ENCODE measurements at places on chromosomes 11 and 22.

DNA sequence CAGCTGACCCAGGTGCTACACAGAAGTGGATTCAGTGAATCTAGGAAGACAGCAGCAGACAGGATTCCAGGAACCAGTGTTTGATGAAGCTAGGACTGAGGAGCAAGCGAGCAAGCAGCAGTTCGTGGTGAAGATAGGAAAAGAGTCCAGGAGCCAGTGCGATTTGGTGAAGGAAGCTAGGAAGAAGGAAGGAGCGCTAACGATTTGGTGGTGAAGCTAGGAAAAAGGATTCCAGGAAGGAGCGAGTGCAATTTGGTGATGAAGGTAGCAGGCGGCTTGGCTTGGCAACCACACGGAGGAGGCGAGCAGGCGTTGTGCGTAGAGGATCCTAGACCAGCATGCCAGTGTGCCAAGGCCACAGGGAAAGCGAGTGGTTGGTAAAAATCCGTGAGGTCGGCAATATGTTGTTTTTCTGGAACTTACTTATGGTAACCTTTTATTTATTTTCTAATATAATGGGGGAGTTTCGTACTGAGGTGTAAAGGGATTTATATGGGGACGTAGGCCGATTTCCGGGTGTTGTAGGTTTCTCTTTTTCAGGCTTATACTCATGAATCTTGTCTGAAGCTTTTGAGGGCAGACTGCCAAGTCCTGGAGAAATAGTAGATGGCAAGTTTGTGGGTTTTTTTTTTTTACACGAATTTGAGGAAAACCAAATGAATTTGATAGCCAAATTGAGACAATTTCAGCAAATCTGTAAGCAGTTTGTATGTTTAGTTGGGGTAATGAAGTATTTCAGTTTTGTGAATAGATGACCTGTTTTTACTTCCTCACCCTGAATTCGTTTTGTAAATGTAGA, 1.7 kb downstream of the MALAT1 start:
- peak; percentile 46 for DNase-seq

GRCh38 chr11:96085319-96085930, 161.5 kb upstream of the MTMR2 start:
- no peak for DNase-seq

DNA sequence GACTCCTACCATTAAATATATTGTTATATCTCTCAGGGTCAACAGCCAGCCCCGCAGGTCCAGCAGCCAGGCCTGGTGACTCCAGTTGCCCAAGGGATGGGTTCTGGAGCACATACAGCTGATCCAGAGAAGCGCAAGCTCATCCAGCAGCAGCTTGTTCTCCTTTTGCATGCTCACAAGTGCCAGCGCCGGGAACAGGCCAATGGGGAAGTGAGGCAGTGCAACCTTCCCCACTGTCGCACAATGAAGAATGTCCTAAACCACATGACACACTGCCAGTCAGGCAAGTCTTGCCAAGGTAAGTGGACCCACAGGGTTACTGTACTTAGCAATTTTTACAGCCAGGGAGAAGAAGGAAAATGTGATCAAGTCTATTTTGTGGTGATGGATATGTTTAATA, 35.1 kb downstream of the EP300 start:
- no peak for DNase-seq

- no peak for DNase-seq
Measured at GRCh38 chr11:89189776-89190175, 12.1 kb downstream of the TYR start.

- DNase-seq = no peak
Measured at GRCh38 chr22:26812731-26813130, 155.3 kb downstream of the MIAT start.

DNA sequence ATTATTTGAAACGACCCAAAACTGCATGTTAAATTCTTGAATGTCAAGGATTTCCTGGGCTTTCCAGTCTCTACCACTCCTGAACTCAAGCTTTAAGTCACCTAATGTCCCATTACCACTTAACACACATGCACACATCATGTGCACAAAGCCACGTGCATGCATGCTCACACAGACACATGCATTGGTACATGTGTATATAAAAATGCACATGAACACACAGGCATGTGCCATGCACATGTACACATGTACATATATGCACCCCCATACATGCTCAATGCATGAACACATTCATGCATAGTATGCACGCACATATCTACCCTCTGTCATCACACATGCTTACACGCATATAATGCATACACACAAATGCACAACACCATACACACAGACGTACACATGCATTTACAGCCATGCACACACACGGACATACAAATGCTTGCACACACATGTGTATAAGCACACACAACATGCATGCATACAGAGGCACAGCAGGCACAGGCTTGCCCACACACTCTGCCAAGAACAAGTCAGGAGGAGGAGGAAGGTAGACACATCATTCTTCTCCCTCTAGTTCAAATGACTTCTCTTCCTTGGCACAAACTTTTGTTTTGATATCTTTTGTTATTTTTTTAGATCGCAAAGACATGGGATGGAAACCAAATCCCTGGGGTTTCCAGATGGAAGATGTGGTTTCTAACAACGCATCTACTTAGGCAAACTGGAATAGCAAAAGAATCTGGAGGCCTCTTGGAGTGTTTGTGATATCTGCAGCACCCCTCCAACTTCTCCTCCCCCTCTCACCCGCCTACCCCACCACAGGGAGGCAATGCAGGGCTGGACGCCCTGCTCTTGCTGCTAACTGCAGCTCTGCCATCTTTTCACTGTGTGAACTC, 24.6 kb downstream of the RASD2 start:
- no peak for DNase-seq

DNA sequence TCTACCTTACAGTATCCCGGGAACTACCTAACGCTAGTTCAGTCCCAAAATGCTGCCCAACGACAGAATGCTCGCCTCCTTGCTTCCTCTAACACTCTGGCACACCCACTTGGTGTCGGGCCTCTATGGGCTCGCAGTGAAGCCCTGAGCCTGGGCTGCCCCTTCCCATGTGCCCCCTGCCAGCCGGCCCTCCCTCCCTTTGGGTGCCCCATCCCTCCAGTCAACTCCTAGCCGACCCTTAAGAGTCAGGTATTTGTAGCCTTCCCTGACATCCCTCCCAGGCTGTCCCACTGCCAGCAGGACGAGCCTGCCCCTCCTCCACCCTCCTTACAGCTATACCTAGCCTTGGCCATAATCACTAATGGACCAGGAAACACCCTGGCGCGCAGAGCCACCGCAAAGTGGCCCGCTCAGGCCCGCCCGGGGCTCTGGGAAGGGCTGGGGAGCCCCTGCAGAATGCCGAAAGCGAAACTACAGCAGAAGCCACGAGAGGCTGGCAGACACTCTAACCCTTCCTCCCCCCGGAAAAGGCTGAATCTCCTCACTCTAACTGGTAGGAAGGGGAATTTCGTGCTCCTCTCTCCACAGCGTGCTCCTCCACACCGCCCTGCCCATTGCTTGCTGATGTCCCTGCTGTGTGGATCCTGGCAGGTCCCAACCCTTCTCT, 8.2 kb downstream of the CBX7 start:
- peak; percentile 43 for DNase-seq

- DNase-seq = no peak
Measured at GRCh38 chr11:115905341-115906000, 401.3 kb upstream of the CADM1 start.

- DNase-seq = no peak
Measured at GRCh38 chr11:46265764-46266163, 11.7 kb upstream of the CREB3L1 start.

DNA sequence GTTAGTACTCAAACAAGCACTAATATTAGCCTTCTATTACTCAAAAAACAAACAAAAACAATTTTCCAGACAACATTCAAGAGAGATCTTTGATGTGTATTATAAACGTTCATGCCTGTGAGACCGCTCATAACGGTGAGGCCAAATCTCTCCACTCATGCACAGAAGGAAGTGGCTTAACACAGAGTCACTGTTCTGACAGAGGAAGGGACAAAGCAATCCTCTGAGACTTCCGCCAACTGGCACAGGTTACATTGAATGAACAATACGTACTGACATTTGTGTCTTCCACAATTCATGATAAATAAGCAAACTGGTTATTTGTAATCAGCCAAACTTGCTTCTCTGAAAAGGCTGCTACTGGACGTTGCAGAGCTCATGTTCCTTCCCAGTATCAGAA, 30.5 kb downstream of the CHKA start:
- peak; percentile 19 for DNase-seq

- DNase-seq = no peak
Measured at GRCh38 chr11:129530154-129530895, 154.7 kb downstream of the BARX2 start.

DNA sequence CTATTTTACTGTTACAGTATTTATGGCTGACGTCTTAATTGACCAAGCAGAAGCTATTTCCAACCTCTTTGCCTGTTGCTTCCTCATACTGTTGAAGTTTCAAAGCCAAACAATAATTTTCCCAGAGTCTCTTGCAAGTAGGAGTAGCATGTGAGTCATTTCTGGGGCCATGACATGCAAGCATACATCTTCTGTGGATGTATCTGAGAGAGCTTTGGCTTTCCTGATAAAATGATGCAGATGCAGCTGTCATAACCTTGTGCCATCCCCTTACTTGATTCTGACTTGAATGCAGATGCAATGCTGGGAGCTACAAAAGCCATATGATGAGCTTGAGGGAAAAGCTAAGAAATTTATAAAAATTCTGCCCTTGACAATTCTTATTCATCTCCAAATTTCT, 243.1 kb upstream of the TENM4 start:
- DNase-seq = no peak

DNA sequence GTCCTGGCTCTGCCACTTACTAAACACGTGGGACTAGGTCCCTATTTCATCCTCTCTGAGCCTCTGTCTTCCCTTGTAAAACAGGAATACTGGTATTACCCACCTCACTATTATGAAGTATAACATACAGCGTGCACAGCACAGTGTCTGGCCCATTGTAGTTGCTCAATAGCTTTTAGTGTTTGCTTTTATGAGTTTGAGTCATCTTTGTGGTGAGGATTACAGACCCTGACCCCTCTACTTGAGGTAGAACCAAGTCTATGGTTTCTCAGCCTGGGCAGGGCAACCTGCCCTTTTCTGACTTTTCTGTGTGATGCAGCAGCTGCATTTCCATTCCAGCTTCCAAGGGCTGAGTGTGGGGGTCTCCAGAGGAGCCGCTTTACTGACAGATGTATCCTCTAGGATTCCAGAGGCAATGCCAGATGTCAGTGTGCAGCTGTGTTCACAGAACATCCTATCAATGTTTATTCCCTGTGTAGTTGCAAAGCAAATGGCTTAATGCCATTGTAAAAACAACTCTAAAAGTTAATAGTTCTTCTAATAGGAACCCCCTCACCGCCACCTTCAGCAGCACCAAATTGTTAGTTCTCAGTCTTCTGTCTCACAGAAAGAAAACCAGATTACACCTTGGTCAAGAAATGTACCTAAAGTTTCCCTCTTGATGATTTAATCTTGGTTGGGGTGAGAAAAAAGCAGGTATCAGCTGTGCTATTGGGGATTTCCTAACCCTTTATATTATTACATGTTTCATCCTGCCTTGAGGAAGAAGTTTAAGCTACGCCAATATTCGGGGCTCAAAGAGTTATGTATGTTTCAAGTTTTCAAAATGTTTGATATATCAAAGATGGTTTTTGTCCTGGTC, 16.8 kb downstream of the PRR5L start:
- peak; percentile 93 for DNase-seq

- DNase-seq = no peak
Measured at GRCh38 chr11:62854013-62854824, 14.8 kb upstream of the WDR74 start.

GRCh38 chr11:133228471-133229329, 303.6 kb downstream of the OPCML start:
- DNase-seq = no peak

DNA sequence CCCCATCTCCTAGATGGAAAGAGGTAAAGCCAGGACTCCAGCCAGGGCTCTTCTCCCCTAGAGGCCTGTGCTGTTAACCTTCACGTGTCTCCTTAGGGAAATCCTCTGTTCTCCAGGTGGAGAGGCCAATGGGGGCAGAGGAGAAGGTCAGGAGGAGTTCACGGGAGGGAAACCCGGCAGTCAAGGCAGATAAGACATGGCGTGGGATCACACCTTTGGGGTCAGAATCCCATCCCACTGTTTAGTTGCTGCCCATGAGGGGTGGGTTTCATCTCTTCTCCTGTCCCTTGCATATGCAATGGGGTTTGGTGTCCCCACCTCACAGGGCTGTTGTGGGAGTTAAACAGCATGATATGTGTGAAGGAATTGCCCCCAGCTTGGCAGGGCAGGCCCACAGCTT, 469.7 kb downstream of the TBC1D22A start:
- no peak for DNase-seq

- DNase-seq = no peak
Measured at GRCh38 chr11:59192446-59193020, 20.2 kb downstream of the MPEG1 start.

- peak; percentile 33 for DNase-seq
Measured at GRCh38 chr22:24938741-24939341, 7.7 kb downstream of the LHFPL7 start.

- DNase-seq = peak; percentile 68
Measured at GRCh38 chr11:10302744-10303557, 1.9 kb upstream of the ADM start.

- DNase-seq = no peak
Measured at GRCh38 chr11:17588166-17588565, 41.1 kb downstream of the OTOG start.

DNA sequence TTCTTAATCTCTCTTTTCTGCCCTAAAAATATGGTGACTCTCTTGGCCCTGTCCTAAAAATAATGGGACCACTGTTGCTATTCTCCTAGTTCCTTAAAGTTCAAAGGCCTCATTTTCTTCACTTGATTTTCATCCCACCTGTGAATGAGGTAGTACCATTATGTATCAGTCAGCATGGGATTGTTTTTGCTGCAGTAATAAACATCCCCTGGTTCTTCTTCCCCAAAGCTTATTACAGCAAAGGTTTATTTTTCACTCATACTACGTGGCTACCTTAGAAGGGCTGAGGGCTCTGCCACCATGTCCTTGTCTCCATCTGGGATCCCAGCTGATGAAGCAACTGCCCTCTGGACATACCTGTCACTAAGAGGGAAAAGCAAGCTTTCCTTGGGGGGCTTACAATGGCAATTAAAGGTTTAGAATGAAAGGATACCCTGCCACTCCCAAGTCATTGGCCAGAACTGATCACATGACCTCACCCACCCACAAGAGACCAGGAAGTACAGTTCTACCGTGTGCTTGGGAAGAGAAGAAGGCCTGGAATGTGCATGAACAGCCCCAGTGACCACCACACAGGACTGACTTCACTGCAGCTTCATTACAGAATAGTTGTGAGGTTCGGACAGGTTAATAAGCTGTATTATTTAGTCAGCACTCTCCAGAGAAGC, 7.8 kb downstream of the TTC38 start:
- DNase-seq = no peak

- DNase-seq = no peak
Measured at GRCh38 chr22:35174401-35175038, 82.8 kb upstream of the HMGXB4 start.

Measured in iris pigment epithelial cell (primary cell).